ENCODE measurements at places on chromosomes 11 and 22. TPM values are rescaled to one million over a fixed set of nuclear protein-coding genes. Genes with fewer than 3 reads are reported as not detected.

DNA sequence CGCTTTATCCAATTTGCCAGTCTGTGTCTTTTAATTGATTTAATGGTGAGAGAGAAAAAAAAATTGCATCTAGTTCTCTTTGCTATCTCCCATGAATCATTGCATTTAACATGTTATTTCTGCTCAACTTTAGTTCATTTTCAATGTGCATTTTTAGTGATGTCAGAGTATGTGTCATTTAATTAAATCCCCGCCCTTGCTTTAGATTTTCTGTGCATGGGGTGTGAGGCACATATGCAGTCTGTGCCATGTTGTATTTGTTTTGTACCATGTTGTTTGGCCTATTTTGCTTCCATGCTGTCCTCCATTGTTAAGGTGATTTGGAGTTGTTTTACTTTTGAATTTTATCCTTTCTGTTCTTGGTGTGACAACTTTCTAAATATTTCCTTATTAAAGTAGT lies 8.3 kb upstream of the NCR3LG1 start:
- DNase-seq, result no peak

DNA sequence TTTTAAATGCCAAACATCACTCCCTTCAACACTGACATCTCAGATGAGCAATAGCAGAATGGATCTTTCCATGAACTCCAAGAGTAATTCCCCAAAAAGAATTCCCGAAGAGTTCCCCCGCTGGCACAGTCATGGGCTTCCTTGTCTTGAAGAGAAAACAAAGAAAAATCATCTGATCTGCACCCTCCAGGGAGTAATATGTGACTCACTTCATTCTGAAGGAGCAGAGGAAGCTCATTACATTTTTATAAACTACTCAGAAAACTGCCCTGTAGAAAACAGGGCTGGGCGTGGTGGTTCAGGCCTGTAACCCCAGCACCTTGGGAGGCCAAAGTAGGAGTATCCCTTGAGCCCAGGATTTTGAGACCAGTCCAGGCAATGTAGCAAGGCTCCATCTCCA lies 35.7 kb downstream of the CELSR1 start:
- DNase-seq, result no peak

DNA sequence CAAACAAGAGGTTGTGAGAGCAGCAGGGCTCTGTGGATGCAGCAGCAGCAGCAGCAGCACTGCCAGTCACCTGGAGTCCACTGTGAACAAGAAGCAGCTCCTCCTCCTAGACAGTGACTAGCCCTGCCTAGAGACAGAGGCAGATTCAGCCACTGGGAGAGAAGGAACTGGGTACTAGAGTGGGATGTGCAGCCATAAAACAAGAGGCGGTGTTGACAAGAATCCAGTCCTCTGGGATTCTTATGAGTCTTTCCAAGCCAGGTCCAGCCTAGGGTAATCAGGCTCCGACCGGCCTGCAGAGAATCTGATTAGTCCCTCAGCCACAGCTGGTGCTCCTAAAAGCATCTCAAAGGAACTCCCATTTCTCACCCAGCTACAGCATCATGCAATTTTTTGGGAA lies 83.9 kb upstream of the USP47 start:
- DNase-seq, result no peak

DNA sequence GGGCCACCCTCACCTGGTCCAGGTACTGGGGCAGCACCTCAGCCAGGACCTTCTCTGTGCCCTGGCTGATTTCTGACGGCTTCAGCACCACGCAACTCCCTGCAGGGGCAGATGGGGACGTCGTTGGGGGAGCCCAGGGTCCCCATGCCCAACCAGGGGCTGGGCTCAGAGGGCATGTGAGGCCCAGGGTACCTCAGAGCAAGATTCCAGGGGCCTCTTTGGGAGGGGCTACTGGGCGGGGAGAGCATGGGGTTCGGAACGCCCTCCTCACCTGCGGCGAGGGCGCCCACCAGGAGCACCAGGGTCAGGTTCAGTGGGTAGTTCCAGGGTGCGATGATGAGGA lies 8.1 kb downstream of the ALDH3B2 start:
- DNase-seq, result no peak

DNA sequence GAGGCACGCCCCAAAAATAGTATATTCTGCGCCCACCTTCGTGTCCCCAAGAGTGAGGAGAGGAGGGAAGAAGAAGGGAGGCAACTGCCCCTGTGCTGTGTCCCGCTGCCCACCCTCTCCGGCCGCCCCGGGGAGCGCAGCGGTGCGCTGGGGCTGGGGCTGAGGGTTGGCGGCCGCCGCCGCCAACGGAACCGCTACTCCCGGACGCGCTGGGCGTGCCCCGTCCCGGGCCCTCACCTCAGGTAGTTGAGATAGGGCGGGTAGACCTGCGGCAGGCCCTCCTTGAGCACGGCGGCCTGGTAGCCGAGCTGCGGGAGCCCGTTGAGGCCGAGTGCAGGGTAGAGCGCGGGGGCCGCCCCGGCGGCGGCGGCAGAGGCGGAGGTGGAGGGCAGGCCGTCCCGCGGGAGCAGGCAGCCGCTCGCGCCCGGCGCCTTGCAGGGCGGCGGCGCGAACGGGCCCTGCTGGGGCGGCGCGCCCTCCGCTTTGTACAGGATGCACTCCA lies 2.4 kb downstream of the PGR start:
- DNase-seq, result no peak

DNA sequence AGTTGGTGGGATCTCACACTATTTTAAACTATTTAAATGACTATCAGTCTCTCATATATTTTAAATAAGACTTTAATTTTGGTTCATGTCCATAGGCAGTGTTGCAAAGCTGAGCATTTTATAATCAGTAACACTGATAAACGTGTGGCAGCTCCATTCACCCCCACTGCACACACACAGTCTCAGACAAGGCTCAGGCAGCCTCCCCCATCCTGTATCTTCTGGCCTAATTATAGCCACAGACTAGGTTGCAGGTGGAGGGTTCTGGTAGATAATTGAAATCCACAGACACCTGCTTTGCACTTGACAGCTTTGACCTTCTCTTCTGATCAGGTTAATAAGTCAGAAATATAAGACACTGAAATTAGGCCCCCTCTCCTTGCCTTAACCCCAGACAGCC lies 118.5 kb upstream of the LDLRAD3 start:
- DNase-seq, result no peak

DNA sequence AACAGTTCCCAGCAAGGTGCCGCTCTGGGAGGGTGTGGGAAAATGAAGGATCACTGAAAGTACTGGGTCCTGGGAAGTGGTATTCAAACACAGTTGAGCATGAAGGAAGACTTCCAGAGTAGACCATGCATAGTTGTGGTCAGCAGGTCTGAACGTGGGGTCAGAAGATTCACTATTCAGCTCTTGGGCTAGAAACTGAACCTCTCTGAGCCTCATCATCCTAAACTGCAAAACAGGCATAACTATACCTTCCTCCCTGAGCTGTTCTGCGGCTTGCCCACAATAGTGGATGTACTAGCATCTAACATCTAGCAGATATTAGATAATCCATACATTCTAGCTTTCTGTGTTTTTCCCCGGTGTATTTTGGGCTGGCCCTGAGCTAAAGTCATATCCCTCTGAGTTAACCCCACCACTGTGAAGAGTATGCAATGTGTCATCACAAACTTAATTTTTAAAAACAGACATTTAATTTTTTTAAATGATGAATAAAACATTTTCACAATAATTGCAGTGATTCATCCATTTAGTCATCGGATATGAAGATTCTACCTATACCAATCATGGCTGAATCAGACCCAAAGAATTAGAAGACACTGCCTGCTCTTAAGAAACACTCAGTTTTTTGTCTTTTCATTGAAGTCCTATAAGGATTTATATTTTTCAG lies 179.1 kb downstream of the BLID start:
- no peak for DNase-seq

DNA sequence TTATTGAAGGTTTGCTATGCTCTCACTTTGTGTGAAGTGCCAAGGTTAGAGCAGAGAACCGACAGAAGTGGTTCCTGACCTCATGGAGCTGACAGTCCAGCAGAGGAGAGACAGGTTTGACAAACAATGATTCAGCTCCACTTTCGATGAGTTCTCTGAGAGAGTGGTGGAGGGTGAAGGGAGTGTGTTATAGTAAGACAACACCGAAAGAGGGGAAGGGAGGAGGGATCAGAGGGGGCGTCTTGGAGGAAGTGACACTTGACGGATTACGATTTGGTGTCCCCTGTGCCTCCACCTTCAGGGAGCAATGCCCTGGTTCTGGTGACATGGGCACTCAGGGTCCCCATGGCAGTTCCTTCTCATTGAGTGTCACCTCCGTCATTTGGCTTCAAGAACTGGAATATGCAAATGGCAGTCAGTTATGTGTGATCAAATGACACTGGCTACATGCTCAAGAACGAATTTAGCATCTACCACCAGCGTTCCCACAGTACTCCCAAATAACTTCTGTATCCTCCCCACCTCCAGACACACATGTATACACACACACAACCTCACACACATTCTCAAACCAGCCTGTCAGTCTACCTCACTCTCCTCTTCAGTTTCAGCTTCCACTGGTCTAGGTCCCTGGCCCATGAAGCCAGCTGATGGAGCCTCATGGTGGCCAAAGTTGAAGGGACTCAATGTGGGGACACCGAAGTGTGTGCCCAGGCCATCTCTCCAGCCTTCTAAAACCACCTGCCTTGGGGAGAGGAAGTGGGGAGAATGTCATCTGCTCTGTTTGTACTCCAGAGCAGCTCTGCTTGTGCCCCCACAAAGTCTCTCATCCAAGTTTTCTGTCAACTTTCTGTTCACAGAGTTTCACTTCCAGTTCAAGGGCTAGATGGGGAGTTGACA lies 31.4 kb upstream of the NUP160 start:
- no peak for DNase-seq

DNA sequence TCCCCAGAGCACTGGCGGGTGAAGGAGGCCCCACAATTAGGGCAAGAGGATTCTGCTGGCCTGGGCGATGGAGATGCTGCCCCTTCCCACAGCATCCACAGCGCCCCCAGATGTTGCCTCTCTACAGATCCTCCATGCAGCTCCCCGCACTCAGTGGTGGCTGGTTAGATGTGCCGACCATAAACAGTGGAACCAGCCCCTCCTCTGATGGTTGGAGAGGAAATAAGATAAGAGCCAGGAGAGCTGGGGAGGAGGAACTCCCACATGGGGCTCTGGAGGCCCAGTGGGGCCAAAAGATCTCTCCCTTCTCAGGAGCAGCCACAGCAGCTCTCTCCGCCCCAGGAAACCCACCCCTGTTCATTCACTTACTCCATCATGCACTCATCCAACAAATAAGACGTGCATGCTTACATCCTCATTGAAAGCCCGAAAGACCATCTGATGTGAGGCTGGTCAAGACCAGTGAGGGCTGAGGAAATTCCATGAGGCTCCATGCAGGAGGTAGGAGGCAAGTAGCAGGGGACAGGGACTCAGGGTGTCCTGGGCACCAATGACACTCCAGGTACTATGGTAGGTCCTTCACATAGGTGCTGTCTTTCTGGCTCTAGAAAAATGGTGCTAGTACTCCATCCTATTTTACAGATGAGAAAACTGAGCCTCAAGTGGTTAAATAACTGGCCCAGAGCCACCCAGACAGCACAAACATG lies 1.5 kb downstream of the PTGDR2 start:
- no peak for DNase-seq

- no peak for DNase-seq
Observed at GRCh38 chr22:25410849-25411248, 153.6 kb upstream of the GRK3 start.

GRCh38 chr11:128297805-128298204 lies 289.6 kb downstream of the ETS1 start:
- DNase-seq, result no peak

- DNase-seq, result no peak
Observed at GRCh38 chr11:96188243-96189006, 154.6 kb downstream of the MAML2 start.

DNA sequence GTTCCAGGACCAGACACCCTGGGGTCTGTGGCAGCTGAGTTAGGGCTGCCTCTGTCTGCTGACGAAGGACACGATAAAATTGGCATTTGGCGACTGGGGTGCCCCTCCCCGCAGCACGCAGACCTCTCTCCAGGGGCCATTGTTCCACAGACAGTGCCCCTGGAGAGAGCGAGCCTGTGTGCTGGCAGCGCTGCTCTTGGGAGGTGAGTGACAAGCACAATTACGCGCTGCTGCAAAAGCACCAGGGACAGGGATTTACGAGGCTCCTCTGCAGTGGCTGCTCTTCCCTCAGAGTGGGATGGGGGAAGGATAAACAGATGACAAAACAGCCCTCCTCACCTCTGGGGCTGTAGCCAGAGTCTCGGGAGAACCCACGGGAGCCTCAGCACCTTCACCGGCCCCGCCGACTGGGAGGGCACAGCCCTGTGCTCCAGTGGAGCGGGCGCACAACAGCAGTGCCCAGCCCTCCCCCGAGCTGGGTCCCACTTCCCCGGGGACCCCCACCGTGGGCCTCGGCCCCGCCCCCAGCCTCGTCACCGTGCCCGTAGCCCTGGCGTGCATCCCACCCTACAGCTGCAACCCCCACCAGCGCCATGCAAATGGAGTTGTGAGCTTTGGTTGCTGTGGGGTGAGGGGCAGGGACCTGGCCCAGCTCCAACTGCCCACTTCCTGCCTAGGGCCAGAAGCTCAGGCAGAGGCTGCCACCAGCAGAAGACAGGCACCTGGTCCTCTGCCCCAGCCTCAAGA lies 19.6 kb downstream of the CHID1 start:
- DNase-seq, result no peak

GRCh38 chr11:120115272-120116000 lies 22.5 kb downstream of the TRIM29 start:
- DNase-seq, result no peak

DNA sequence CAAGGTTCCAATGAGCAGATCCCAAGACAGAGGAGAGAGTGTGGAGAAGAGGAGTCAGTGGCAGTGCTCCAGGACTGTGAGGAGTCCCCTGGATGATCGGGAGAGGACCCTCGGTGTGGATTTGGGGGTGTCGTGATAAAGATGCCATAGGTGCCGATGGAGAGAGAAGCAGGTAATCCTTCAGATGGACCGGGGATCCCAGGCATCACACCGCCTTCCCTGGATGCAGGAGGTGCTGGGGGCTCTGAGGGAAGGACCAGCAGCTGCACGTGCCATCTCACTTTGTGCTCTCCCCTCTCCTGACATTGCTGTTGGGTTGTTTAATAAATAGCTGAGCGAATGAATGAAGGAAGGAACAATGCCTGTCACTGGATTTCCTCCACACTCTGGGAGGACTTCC lies 744.1 kb downstream of the BRD1 start:
- DNase-seq, result no peak

GRCh38 chr22:31160328-31160978 lies 471 bp downstream of the RNF185 start:
- DNase-seq, result no peak

- DNase-seq, result no peak
Observed at GRCh38 chr11:125423247-125423849, 72.7 kb downstream of the FEZ1 start.

- DNase-seq, result no peak
Observed at GRCh38 chr11:8828046-8828445, 82.9 kb upstream of the AKIP1 start.

- no peak for DNase-seq
Observed at GRCh38 chr22:40758390-40758789, 60.8 kb downstream of the SLC25A17 start.

GRCh38 chr11:115939104-115939730 lies 435.0 kb upstream of the CADM1 start:
- no peak for DNase-seq

GRCh38 chr11:116610190-116610589 lies 162.6 kb downstream of the BUD13 start:
- no peak for DNase-seq

- no peak for DNase-seq
Observed at GRCh38 chr11:73980001-73980961, 2.4 kb downstream of the UCP2 start.

The ACCSL gene
- total RNA-seq, result not detected

The DGAT2 gene
- total RNA-seq, result 371 TPM

The ALX4 gene
- 0.32 TPM for total RNA-seq

The MS4A14 gene
- 9.9 TPM for total RNA-seq

The APLNR gene
- total RNA-seq, result 1.3 TPM

The UFD1 gene
- total RNA-seq, result 45.5 TPM

The VPREB3 gene
- not detected for total RNA-seq

The HOATZ gene
- not detected for total RNA-seq

The OSBP2 gene
- total RNA-seq, result 1.3 TPM

The PRR33 gene
- total RNA-seq, result not detected
